Hindlimb muscle (tissue), 1 donor: ENCODE measurements at places on chromosomes 7 and 10. TPM values are rescaled to one million over a fixed set of nuclear protein-coding genes. Genes with fewer than 3 reads are reported as not detected.

The HK1 gene
- polyA plus RNA-seq: 35.4 TPM

The SUPV3L1 gene
- polyA plus RNA-seq: 29.4 TPM

The ZNF33B gene
- 15.4 TPM for polyA plus RNA-seq

DNA sequence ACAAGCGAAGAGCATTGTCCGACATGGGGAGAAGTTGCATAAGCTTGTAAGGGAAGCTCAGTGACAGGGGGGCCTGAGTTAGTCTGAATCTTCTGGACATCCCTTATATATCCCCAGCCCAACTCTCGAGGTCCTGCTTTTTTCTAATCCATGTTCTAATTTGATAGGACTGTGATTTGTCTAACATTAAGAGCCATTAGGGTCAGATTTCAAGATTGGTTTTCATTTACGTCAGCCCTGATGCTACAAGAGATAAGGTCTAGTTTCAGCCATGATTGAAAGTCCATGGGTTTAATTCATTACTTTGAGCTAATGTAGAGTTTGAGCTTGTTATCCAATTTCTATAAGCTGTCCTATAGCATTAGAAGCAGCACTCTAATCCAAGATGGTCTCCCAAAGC, 20.3 kb downstream of the TLX1 start:
- DNase-seq: no peak

DNA sequence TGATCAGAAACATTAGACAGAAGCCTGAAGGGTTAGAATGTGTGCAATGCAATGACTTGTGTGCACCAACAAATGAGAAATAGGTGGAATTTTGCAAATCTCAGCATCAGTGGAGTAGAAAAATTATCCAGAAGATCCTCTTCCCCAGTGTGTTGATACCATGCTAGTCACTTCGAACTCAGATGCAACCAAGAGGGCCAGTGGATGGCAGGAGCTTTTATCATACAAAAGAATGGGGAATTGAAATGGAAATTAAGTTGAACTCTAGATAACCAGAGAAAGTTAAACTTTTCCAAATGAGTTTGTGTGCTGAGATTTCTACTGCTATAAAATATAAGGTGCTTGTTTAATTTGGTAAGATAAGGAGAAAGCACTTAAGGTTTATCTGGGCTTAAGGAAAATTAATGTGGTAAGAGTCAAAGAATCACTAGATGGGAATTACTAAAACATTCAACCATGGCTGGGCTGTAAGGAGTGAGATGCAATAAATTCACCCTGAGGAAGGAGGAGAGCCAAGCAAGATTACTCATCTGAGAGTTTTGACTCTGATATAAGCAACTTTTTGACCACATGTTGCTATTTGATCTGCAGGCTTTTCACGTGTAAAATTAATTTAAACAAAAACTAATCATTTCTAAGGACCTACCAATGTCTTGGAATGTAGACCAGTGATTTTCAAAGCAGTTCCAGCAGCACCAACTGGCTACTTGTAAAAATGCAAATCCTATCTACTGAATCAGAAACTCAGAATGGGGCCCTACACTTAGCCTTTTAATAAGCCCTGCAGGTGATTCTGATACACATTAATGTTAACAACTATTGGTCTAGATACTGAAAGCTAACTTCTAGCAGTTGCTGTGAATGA, 113.2 kb downstream of the CDC14C start:
- no peak for DNase-seq

GRCh38 chr7:91847231-91847630, 33.3 kb downstream of the MTERF1 start:
- DNase-seq: no peak

- no peak for DNase-seq
Measured at GRCh38 chr10:120262857-120263547, 194.0 kb upstream of the PLPP4 start.

GRCh38 chr7:134514106-134514505, 13.3 kb upstream of the AKR1B10 start:
- DNase-seq: no peak

GRCh38 chr10:11901833-11902475, 78.8 kb downstream of the PROSER2 start:
- no peak for DNase-seq

GRCh38 chr10:71472466-71472865, 75.7 kb downstream of the CDH23 start:
- DNase-seq: no peak

- DNase-seq: no peak
Measured at GRCh38 chr7:25544254-25544653, 316.0 kb upstream of the NPVF start.

DNA sequence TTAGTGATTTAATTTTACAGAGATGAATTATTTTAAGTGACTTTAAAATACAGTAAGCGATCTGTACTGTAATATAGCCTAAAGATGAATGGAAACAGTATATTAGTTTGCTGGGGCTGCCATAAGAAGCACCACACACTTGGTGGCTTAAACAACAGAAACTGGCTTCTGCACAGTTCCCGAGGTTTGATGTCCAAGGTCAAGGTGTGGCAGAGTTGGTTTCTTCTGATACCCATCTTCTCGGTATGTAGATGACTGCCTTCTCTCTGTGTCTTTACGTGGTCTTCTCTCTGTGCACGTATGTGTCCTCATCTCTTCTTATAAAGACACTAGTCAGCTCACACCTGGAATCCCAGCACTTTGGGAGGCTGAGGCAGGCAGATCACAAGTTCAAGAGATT, 64.0 kb upstream of the KMT2E start:
- no peak for DNase-seq
